ENCODE measurements at places on chromosomes 11 and 22.

DNA sequence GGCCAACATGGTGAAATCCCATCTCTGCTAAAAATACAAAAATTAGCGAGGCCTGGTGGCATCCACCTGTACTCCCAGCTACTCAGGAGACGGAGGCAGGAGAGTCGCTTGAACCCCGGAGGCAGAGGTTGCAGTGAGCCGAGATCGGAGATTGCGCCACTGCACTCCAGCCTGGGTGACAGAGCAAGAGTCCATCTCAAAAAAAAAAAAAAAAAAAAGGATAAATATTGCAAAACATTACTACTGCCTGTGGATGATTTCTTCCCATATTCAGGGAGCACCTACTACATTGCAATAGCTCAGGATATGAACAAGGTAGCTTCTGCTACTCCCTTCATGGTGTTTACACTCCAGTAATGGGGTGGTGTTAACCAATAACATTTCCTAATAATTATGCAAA is 980.6 kb downstream of the NTM start:
- H3K27ac ChIP-seq = no peak overlapping the region
- no peak for DNase-seq
- H3K4me1 ChIP-seq = no peaks in the 10 kb centered on the region
- H3K27me3 ChIP-seq = no peaks in the 10 kb centered on the region
- H3K36me3 ChIP-seq = no peaks in the 10 kb centered on the region

DNA sequence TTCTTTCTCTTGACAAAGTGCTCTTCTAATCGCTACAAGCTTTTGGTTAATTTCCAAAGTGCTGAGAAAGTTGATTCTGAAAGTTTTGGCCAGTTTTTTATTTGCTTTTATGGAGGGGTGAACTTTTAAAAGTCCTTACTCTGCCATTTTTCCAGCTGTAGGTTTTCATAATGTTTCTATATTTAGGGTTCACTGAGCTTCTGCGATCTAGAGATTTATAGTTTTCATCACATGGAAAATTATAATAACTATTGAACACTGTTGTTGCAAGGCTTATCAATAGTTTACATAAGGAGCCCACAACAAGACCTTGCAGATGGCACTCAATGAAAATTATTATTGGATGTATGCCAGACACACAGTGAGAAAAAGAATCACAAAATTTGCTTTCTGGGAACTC is 55.1 kb downstream of the DLG2 start:
- no peaks in the 10 kb centered on the region for H3K36me3 ChIP-seq
- DNase-seq = no peak
- H3K27me3 ChIP-seq = peaks cover 14% of the 10 kb centered on the region
- H3K4me3 ChIP-seq = no peak overlapping the region
- H3K27ac ChIP-seq = no peak overlapping the region
- no peaks in the 10 kb centered on the region for H3K4me1 ChIP-seq

GRCh38 chr22:40414311-40414710 is 43.9 kb downstream of the SGSM3 start:
- H3K27ac ChIP-seq = peak overlapping the region; percentile 91
- DNase-seq = no peak
- H3K27me3 ChIP-seq = no peaks in the 10 kb centered on the region
- H3K4me3 ChIP-seq = peak overlapping the region; percentile 75
- peaks cover 74% of the 10 kb centered on the region for H3K4me1 ChIP-seq

- no peaks in the 10 kb centered on the region for H3K27me3 ChIP-seq
- H3K4me3 ChIP-seq = no peak overlapping the region
- no peak overlapping the region for H3K27ac ChIP-seq
- peaks cover 15% of the 10 kb centered on the region for H3K4me1 ChIP-seq
Observed at GRCh38 chr22:47009304-47010101, 247.1 kb downstream of the TBC1D22A start.

GRCh38 chr22:24105013-24105360 is 76.3 kb upstream of the SUSD2 start:
- H3K36me3 ChIP-seq = peaks cover 35% of the 10 kb centered on the region
- no peak for DNase-seq
- no peak overlapping the region for H3K4me3 ChIP-seq

DNA sequence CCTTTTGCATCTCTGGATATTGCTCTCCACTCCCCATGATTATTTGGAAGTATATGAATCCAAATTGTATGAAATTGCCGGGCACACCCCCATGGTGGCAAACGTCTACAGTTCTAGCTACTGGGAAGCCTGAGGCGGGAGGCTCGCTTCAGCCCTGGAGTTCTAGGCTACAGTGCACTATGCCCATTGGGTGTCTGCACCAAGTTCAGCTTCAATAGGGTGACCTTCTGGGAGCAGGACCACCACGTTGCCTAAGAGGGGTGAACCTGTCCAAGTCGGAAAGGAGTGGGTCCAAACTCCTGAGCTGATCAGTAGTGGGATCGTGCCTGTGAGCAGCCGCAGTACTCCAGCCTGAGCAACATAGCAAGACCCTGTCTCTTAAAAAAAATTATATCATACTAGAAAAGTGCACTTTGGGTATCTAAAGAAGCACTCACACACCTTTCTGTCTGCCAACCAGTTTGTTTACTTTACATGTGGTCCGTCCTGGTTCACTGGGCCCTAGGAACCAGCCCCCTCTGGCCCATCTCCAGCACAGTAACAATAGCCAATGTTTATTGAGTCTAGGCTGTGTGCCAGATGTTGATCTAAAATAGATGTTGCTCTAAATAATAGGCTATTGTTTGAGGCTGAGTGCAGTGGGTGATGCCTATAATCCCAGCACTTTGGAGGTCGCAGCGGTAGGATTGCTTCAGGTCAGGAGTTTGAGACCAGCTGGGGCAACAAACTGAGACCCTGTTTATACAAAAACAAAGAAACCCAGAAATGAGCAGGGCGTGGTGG is 16.4 kb upstream of the KAT5 start:
- no peaks in the 10 kb centered on the region for H3K27me3 ChIP-seq
- H3K36me3 ChIP-seq = no peaks in the 10 kb centered on the region
- no peak for DNase-seq
- H3K4me3 ChIP-seq = no peak overlapping the region
- no peak overlapping the region for H3K27ac ChIP-seq

DNA sequence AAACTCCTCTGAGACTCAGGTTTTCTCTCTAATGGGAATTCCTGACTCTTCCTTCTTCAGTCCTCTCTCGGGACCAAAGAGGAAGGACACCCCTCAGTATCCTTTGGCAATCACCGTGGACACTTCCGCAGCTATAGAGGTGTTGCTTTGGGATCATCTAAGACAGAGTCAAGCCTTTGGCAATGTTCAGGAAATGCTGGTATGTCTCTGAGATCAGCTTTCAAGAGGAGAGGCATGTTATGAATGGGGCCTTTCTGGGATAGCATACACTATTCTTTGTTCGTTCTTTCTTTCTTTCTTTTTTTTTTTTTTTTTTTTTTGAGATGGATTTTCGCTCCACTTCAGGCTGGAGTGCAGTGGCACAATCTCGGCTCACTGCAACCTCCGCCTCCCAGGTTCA is 14.2 kb upstream of the OLFML1 start:
- no peak overlapping the region for H3K4me3 ChIP-seq
- DNase-seq = no peak
- H3K27ac ChIP-seq = no peak overlapping the region

DNA sequence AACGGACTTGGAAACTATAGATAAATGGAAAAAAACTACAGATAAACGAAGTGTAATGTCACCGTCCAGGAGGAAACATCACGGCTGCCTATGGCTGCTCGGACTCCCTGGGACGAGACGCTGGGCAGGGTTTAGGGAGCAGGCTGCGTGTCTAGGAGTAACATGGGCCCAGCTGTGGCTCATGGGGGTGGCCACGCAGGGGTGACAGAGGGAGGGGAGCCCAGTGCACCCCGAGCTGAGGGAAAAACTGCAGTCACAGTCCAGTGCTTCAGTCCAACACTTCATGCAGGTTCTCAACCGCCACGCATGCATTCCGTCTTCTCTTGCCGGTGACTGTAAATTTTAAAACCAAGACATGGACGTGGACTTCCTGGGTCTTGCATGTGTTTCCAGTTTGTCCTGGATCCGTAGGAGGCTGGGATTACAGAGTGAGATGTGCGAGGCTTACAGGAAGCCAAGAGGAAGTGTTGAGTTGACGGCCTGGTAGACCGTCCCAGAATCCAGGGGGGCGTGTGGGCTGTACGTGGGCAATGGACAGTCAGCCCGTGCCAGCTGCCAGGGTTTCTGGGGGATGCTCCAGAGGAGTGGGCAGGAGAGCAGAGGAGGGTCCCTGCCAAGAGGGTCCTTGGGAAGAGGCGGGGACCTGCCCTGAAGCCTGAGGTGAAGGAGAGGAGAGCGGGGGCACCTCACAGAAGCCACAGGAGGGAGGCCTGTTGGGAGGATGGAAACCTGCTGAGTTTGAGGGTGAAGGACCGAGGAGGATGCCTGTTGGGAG is 691.4 kb downstream of the BRD1 start:
- no peaks in the 10 kb centered on the region for H3K36me3 ChIP-seq
- DNase-seq = no peak
- peaks cover 7% of the 10 kb centered on the region for H3K27me3 ChIP-seq
- no peak overlapping the region for H3K4me3 ChIP-seq
- no peak overlapping the region for H3K27ac ChIP-seq

DNA sequence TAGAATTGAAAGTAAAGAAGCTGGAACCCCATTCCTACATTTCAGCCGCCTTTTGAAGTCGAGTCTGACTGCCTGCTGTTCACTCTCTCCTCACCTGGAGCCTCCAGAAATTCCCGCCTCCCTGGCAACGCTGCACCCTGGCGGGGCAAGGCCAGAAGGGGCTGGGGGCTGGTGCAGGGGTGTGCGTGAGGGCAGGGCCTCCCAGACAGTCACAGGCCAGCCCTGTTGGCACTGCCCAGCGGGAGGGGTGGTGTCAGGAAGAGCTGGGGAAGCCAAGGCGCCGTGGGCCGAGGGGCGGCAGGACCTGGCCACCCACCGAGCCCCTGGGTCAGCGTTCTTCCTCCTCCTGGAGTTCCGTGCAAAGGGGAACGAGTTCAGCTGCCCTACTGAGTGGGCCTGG is 123.2 kb downstream of the KCNQ1OT1 start:
- no peaks in the 10 kb centered on the region for H3K4me1 ChIP-seq
- H3K27ac ChIP-seq = no peak overlapping the region
- H3K4me3 ChIP-seq = no peak overlapping the region

DNA sequence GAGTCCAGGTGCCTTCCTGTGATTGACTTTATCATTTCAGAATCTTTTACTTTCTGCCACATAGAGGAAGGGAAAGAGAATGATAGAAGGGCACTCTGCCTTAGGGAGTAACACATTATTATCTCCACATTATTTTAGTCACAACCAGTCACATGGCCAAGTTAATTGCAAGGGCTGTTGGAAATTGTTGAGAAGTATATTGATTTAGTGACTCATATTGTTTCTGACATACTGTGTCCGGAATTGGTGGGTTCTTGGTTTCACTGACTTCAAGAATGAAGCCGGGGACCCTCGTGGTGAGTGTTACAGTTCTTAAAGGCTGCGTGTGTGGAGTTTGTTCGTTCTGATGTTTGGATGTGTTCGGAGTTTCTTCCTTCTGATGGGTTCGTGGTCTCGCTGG is 8.7 kb downstream of the OR51B4 start:
- no peak for DNase-seq
- no peak overlapping the region for H3K4me3 ChIP-seq
- H3K36me3 ChIP-seq = no peaks in the 10 kb centered on the region
- peaks cover 9% of the 10 kb centered on the region for H3K27me3 ChIP-seq
- no peaks in the 10 kb centered on the region for H3K4me1 ChIP-seq

GRCh38 chr11:60860943-60861342 is 5.2 kb upstream of the PTGDR2 start:
- H3K4me1 ChIP-seq = peaks cover 12% of the 10 kb centered on the region
- no peaks in the 10 kb centered on the region for H3K36me3 ChIP-seq
- H3K27me3 ChIP-seq = no peaks in the 10 kb centered on the region

- peaks cover 6% of the 10 kb centered on the region for H3K36me3 ChIP-seq
- H3K4me3 ChIP-seq = no peak overlapping the region
- peaks cover 55% of the 10 kb centered on the region for H3K4me1 ChIP-seq
Observed at GRCh38 chr11:2528301-2529050, 83.7 kb downstream of the KCNQ1 start.

DNA sequence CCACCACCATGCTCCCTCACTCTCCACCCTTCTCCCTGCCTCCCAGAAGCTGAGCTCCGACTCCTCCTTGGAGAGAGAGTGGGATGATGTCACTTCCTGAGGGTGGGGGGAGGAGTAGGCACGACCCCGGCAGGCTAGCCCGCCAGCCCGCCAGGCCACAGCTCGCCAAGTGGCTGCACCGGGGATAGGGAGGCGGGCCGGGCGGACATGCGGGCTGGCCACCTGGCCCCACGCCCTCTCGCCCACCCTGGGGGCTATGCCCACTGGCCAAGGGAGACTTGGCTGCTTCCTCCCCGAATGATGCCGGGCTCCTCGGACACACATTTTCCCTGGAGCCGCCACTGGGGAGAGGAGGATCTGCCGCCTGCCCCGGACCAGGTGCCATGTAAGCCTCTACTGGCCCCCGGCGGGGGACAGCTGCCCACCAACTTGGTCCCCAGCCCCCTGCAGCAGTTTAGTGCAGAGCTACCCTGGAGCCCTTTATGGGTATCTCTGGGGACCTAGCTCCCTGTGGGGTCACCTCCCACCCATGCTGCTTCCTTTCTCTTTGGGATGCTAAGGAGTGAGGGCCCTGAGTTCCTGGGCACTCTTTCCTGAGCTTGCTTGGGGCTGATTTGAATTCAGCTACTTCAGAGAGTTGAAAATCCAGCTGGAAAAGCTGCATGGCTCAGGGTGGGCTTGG is 33.7 kb upstream of the MYRF start:
- no peak overlapping the region for H3K4me3 ChIP-seq
- no peak for DNase-seq
- no peaks in the 10 kb centered on the region for H3K36me3 ChIP-seq
- H3K27ac ChIP-seq = no peak overlapping the region
- no peaks in the 10 kb centered on the region for H3K27me3 ChIP-seq

Measured in activated B cell treated with CpG ODN at 0.5 μM for 24 hours (primary cell).